ENCODE measurements at places on chromosomes 2 and 18. TPM values are rescaled to one million over a fixed set of nuclear protein-coding genes. Genes with fewer than 3 reads are reported as not detected.

- H3K27me3 ChIP-seq, result no peaks in the 10 kb centered on the region
- H3K4me3 ChIP-seq, result no peak overlapping the region
- no peak for DNase-seq
Observed at GRCh38 chr18:76364282-76365259, 130.5 kb downstream of the ZNF516 start.

Gene PROKR1
- total RNA-seq, result not detected

DNA sequence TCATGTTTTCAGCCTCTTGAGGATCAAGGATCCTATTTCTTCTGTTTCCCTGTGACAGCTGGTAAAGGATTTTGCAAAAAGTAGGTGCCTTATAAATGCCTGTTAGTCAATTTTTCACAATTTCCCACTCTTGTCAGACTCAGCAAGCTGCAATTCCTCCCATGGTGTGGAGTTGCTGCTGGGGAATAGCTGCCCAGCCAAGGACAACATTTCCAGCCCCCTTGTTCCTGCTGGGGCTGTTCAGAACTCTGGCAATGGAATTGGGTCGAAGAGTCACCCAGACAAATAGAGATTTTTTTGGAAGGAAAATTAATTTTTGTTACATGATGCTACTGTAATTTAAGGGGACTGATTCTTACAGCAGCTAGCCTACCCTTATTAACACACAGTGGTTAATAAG lies 43.7 kb downstream of the FSHR start:
- no peak overlapping the region for H3K4me3 ChIP-seq
- no peaks in the 10 kb centered on the region for H3K4me1 ChIP-seq
- H3K36me3 ChIP-seq, result no peaks in the 10 kb centered on the region
- no peaks in the 10 kb centered on the region for H3K27me3 ChIP-seq
- no peak overlapping the region for H3K27ac ChIP-seq

DNA sequence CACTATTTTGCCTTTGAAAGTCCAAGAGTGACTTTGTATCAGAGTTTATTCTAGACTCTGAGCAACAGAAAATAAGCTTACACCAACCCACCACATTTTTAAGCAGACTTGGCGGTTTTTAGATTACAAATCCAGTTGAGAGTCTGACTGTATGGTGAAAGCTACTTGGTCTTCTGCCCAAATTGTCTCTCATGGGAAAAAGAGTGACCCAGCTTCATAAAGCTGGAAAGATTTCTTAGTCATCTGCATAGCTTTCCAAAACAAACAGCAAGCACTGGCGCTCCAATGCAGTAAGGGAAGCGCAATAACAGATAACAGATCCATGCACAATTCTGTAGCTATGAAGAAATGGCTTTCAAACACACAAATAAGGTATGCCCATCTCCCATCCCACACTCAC lies 7.1 kb downstream of the DSG1 start:
- H3K4me1 ChIP-seq, result no peaks in the 10 kb centered on the region
- H3K36me3 ChIP-seq, result peaks cover 3% of the 10 kb centered on the region
- DNase-seq, result no peak
- H3K27me3 ChIP-seq, result no peaks in the 10 kb centered on the region

Data from suprapubic skin (tissue), 4 donors.